Left forelimb (tissue), 1 donor: ENCODE measurements at places on chromosomes 4 and X.
A peak's percentile ranks its signal among the peaks of the same experiment; 100 is the strongest.

DNA sequence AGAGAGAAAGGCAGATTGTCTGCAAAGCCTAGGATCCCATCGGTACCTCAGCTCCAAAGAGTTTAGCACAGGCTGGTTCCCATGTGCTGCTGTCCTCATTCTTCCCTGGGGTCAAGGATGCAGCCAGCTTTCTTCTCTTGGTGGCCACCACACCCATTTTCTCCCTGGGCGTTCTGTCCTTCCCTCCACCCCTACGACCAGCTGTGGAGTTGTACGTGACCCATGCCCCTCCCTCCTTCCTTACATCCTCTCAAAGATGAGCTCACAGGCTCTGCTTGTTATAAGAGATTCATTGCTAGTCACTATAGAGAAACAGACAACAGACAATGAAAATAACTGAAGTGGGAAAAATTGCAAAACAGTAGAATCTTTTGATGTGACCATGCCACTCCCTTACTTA is 74.0 kb upstream of the KLF3 start:
- DNase-seq, result no peak

- DNase-seq, result peak; percentile 66
Measured at GRCh38 chr4:92120810-92121498, 182.8 kb upstream of the GRID2 start.

- no peak for DNase-seq
Measured at GRCh38 chr4:148893095-148893494, 450.9 kb upstream of the NR3C2 start.

DNA sequence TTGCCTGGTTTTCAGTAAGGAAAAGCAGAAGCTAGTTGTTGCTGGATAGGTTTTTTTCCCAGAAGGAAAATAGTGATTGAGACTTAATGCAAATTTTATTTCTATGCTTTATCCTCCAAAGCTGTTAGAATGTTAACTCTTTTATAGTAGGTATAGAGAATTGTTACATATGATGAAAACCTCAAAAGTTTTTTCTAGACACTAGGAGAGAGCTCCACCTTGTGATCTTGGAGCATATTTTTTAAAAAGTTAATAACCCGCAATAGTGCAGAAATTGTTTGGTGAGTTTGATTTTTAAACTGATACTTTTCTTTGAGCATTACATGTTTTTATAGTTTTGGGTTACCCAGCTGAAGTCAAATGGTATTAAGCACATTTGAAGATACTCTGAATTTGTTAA is 56.5 kb downstream of the STAG2 start:
- DNase-seq, result no peak

DNA sequence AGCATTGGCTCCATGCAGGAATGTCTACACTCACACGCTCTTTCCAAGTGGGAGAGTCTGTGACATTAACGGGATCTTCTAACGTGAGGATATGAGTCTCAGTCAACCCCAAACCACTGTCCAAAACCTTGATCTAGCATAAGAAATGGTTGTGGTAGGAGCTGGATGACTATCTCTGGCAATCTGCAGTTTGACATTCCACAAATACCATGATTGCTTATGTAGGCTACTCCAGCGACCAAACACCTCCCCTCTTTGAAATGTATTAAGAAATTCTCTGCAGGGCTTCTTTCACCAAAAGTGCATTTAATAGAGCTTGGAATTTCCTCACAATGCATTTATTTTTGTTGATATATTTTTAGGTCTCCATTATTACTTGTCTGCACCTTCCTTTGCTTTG is 14.1 kb upstream of the STX18 start:
- DNase-seq, result no peak

DNA sequence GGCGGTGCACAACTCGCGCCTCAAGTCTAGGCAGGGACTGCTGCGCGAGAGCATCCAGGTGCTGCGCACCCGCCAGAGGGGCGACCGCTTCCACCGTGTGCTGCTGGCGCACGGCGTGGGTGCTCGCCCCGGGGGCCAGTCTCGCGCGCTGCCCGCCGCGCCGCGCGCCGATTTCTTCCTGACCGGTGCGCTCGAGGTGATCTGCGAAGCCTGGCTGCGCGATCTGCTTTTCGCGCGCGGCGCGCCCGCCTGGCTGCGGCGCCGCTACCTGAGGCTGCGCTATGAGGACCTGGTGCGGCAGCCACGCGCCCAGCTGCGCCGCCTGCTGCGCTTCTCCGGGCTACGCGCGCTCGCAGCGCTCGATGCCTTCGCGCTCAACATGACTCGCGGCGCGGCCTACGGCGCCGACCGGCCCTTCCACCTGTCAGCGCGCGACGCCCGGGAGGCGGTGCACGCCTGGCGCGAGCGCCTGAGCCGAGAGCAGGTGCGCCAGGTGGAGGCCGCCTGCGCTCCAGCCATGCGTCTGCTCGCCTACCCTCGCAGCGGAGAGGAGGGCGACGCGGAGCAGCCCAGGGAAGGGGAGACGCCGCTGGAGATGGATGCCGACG is 1.3 kb downstream of the CHST7 start:
- DNase-seq, result no peak
